Stimulated activated CD4-positive, alpha-beta T cell treated with anti-CD3 and anti-CD28 coated beads, Interleukin-2, amount 100 ng/mL, for 24 hours (primary cell): ENCODE measurements at places on chromosomes 1 and 21.

- no peak for DNase-seq
Observed at GRCh38 chr1:235820061-235820460, 46.6 kb downstream of the LYST start.

DNA sequence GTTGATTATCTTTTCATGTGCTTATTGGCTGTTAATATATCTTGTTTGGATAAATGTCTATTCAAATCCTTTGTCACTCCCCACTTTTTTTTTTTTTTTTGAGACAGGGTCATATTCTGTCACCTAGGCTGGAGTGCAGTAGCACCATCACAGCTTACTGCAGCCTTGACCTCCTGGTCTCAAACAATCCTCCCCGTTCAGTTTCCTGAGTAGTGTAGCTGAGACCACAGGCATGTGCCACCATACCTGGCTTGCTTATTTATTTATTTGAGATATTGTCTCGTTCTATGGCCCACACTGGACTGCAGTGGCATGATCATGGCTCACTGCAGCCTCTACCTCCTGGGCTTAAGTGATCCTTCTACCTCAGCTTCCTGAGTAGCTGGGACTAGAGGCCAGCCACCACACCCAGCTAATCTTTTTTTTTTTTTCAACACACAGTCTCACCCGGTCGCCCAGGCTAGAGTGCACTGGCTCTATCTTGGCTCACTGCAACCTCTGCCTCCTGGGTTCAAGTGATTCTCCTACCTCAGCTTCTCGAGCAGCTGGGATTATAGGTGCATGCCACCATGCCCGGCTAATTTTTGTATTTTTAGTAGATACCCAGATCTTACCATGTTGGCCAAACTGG is 13.9 kb upstream of the MYCL start:
- DNase-seq, result no peak

DNA sequence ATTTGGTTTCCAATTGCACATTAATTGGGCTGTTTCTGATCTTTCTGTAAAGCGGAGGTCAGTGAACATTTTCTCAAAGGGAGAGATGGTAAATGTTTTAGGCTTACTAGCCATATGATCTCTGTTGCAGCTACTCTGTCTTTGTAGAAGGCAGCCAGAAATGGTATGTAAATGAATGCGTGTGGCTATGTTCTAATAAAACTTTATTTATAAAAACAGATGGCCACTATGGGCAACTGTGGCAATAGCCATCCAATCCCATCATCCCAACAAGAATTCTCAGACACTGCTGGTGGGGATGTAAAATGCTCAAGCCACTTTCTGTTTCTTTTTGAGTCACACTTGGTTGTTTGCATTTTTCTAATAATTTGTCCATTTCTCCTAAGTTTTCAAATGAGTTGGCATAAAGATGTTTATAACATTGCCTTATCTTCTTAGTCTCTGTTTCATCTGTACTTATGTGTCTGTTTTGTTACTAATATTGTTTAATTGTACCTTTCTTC is 448.8 kb upstream of the VAMP3 start:
- DNase-seq, result no peak

DNA sequence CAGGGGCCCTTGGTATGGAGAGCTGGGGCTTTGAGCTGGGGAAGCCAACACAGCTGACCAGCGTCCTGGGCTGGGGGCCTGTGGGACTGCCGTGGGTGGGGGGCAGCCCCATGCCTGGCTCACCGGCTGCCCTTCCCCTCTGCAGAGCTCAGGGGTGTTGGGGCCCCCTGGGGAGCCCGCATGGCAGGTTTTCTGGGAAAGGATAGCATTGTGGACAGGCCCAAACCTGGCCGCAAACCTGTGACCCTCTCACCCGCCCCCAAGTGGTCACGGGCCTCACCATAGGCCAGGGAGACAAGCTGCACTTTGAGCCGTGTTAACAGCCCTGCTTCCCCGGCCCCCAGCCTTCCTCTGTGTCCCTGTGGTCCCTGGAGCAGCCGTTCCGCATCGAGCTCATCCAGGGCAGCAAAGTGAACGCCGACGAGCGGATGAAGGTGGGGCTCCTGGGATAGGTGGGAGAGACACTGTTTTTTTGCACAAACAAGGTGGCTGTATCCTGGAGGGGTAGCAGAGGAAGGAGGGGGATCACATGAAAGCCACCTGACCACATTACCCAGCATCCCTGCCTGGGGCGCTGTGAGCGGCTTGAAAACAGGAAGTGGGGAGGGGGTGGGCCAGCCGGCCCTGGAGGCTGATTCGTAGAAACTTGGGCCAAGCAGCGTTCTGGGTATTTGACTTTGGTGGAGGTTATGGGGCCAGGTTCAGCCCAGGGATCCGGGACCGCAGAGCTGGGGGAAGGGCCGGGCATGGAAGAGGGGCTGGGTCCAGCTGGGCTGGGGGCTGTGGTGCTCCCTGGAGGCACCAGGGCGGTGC is 65.9 kb downstream of the PIK3CD start:
- peak; percentile 82 for DNase-seq

- DNase-seq, result no peak
Observed at GRCh38 chr1:1892079-1892762, 1.3 kb upstream of the GNB1 start.

DNA sequence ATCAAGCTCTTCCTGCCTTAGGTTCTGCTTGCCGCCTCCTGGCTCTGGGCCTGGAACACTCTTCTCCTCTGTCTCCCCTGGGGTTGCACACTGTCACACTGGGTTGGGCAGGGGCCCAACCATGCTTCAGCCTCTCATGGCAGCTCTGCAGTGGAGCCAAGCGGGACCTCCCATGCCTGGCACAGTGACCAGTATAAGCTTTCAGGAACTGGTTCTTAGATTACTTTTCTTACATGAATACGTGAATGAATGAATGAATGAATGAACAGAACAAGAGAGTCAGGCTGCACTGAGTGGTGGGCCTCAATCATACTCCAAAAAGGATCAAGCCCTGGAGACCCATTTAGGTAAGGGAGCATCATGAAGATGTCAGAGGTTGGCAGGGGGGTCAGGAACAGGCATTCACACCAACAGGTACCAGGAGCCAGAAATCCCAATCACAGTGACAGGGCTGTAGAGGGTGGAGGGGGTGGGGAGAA is 30.8 kb upstream of the TMEM125 start:
- DNase-seq, result no peak

GRCh38 chr21:36147911-36148310 is 8.7 kb upstream of the DOP1B start:
- DNase-seq, result no peak

- DNase-seq, result no peak
Observed at GRCh38 chr1:201493757-201494617, 12.9 kb downstream of the CSRP1 start.

DNA sequence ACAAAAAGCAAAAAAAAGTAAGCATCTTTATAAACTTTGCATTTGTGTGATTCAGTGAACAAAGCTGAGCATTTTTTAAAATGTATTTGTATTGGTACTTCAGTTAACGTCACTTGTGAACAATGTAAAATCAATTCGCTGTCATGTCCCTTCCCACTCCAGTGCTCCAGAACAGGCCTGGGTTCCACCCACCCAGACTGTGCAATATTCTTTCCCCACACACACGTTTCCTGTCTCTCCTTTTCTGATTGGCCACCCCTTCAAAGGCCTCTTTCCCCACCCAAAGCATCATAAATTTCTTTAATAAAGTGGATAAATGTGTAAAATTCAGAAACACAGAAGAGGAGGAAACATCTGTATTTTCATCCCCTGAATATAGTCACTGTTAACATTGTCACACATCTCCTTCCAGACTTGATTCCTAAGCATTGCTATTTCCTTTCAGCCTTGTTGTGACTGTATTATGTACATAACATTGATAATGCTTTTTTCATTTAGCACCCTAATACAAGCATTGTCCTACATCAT is 12.0 kb downstream of the CLEC20A start:
- DNase-seq, result no peak

DNA sequence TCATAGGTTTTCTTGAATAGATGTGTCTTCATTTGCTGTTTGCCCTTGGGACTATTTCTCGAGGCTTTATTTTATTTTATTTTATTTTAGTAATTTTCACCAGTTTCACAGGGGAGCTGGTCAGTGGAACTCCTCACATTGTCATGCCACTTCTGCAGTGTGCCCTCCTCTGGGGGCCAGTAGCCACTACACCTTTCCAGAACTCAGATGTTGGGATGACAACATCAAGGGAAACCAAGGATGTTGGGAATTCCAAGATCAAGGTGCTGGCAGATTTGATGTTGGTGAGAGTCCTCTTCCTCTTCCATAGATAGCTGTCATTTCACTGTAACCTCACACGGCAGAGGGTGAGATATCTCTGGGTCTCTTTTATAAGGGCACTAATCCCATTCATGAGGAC is 35.5 kb downstream of the SLC26A9 start:
- no peak for DNase-seq

DNA sequence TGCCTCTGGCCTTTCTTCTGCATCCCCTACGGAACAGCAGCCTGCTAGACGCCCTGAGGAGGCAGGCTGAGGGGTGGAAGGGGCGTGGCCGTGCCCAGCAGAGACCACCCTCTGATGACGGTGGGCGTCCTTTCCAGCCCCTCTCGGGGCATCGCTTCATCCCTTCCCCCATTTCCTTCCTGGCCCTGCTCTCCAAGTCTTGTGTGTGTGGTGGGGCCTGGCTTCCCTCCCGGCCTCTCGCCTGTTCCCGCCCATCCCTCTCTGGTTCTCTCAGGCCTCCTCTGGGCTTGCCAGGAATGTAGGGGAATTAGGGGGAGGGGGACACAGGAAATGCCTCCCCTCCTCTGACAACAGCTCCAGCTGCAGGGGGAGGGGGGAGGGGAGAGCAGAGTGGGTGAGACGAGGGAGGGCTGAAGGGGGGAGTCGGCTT is 51.1 kb downstream of the SKI start:
- no peak for DNase-seq
